ENCODE measurements at places on chromosomes 3 and 15.
A peak's percentile ranks its signal among the peaks of the same experiment; 100 is the strongest.

- DNase-seq, result no peak
These were observed 409.6 kb upstream of the MDFIC2 start for GRCh38 chr3:70722018-70722417.

DNA sequence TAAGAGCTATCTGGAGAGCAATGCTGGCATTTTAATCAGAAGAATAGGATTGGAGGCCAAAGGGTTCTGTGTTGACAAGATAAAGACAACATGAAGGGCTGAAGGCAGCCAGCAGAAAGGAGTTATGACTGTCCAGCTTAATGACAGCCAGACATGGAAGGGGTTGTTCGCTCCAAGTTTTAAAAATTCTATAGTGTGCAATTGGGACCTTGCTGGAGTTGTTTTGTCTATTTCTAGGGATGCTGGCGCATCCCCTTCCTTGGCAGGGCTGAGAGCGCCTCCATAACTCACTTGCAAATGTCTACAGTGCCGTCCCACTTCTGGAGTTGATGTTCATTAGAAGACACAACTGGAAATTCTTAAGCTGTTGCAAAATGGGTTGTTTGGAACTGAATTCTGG, 200.7 kb downstream of the TLE3 start:
- no peak for DNase-seq

DNA sequence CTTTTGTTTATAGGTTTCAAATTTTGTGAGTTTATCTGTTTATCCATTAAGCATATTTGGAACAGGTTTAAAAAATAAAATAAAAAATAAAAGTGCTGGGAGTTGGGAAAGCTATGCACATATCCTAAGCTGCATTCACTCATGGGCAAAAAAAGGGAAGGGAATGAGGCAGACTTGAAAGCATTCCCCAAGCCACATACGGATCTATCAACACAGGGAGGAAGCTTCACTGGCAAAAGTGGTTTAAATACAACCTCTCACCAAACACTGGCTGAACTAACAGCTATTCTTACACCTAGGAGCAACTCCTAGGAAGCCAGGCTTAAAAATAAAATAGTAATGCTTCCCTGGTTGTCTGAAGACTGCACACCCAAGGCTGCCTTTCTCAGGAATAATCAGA, 101.2 kb downstream of the PCCB start:
- no peak for DNase-seq

DNA sequence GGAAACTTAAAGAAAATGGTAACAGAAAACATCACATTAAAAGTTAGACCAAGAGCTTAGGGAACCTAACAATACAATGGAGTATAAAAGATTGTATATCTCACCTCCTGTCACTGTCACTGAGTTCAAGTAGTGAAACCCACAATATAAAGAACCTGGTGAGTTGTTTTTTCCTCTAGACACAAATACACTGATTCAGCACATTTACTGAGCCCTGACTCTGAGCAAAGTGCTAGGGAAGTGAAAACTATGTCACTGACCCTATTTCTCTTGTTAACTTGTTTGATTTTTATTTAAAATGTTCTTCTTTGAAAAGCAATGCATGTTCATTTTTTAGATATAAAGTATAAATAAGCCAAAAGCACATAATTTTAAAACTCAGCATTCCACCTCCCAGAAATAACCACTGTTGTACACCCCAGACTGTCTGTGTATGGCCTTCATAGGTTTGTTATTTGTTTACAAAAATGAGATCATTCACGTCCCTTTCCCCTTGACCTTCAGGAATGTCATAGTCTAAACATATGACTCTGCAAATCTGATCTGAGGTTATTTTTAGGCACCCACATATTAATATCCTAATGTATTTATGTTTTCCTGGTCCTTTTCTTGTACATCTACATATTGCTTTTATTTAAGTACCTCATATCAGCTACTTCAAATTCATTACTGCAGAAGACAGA, 69.2 kb upstream of the CSTA start:
- no peak for DNase-seq

DNA sequence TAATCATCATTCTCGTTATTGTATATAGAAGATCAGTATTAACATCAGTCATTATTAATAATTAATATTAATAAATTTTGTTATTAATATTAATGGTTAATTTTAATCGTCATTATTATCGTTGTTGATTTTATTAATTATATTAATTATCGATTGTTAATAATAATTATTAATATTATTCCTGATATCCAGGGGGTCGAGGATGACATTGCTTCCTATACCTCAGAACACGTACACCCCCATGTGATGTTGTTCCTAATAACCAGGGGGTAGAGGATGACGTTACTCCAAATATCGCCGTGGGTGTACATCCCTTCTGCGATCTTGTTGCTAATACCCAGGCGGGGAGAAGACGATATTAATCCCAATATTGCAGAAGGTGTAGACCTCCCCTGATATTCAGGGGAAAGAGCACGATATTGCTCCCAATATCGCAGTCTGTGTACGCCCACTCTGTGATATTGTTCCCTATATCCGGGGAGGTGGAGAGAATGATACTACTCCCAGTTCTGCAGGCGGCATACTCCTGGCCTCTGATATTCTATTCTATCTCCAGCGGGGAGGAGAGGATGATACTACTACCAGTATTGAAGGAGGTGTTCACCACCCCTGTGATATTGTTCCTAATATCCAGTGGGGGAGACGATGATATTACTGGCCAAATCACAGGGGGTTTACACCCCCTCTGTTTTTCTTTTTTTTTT, 22.3 kb upstream of the BMF start:
- DNase-seq, result no peak

GRCh38 chr3:13762906-13763305, 117.0 kb downstream of the WNT7A start:
- DNase-seq, result peak; percentile 14

GRCh38 chr15:96162322-96162721, 168.2 kb upstream of the NR2F2 start:
- no peak for DNase-seq

GRCh38 chr15:36596915-36597314, 17.5 kb downstream of the CDIN1 start:
- no peak for DNase-seq

GRCh38 chr3:94220426-94220825, 157.6 kb downstream of the NSUN3 start:
- no peak for DNase-seq

- DNase-seq, result no peak
These were observed 878.6 kb downstream of the CADM2 start for GRCh38 chr3:85837402-85837801.

- DNase-seq, result no peak
These were observed 70.2 kb downstream of the ARHGAP31 start for GRCh38 chr3:119364401-119364800.

All from liver (tissue), 10 donors.